H9 (cell line): ENCODE measurements at places on chromosomes 5 and 9.

- H3K27ac ChIP-seq, result no peak overlapping the region
- H3K4me1 ChIP-seq, result no peaks in the 10 kb centered on the region; the same call in 1 of the 2 replicates
- H3K36me3 ChIP-seq, result no peaks in the 10 kb centered on the region
- DNase-seq, result no peak
- no peak overlapping the region for H3K4me3 ChIP-seq
Observed at GRCh38 chr5:83924171-83924570, 203.5 kb upstream of the HAPLN1 start.

DNA sequence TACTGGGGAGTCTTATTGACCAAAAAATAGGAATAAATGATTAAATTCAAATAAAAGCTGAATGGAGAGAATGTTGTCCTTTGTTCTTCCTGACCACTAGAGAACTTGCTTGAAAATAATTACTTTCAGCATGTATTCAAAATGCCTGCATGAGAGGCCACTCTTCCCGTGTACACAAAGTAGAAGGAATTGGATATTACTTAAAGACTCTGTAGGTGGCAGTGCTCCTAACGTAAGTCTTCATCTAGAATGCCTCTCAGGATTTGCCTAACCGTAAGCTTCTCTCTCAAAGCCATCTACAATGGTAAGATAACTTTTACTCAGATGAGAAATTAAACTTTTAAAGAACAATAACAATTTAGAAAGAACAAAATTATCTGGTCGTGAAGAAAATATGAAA is 620.0 kb upstream of the CCNG1 start:
- no peak for DNase-seq
- no peaks in the 10 kb centered on the region for H3K27me3 ChIP-seq
- no peak overlapping the region for H3K4me3 ChIP-seq
- no peak overlapping the region for H3K27ac ChIP-seq
- H3K36me3 ChIP-seq, result no peaks in the 10 kb centered on the region

- no peaks in the 10 kb centered on the region for H3K4me1 ChIP-seq
- no peak overlapping the region for H3K27ac ChIP-seq
- no peak for DNase-seq
- H3K27me3 ChIP-seq, result no peaks in the 10 kb centered on the region
- no peak overlapping the region for H3K4me3 ChIP-seq
Observed at GRCh38 chr9:77000330-77000729, 19.1 kb upstream of the FOXB2 start.

DNA sequence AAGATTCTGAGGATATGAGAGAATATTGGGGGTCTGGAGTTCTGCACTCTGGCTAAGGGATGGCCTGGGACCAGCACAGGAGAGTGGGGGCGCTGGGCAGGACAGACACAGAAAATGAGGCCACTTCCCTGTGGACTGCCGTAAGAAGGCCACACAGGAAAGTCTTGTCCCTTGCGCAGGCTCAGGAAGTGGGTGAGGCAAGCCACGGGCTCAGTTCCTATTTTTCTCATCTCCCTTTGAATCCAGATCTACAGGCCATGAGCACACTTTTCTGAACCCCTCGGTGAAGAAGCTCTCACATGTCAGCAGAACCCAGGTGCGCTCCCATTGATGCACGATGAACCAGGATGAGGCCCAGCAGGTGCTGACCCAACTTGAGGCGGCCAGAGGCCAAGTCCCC is 207.4 kb downstream of the AGTPBP1 start:
- H3K36me3 ChIP-seq, result no peaks in the 10 kb centered on the region
- no peak for DNase-seq
- H3K4me1 ChIP-seq, result no peaks in the 10 kb centered on the region
- no peak overlapping the region for H3K27ac ChIP-seq
- no peaks in the 10 kb centered on the region for H3K27me3 ChIP-seq

DNA sequence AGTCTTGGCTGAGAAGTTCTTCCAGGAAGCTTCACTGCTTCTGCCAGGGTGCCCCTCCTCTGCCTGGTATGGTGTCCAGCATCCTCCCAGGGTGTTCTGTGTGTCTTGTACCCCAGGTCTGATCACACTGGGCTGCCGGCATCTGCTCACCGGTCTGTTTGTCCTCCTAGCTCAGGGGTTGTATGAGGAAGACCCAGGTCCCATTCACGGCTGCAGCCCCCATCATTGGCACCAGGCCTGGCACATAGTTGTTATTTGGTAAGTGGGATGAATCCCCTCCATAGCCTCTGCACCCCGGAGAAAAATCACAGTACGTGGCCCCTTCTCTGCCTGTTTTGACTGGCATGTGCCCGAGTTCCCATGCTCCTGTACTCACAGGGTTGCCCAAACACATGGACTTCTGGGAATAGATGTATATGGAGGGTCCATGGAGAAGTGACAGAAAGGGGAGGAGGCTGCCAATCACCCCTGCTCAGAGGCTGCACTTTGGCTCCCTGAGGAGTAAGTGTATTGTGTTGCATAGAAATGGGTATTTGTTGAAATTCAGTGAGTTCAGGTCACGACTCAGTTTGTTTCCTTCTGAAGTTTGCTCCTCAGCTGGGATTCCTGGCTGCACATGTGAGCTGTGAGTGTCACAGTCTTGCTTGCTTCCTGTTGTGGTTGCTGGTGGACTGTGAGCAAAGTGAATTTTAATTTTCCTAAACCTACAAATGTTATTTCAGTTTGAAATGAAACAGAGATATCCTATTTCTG is 96.2 kb downstream of the HSPA4 start:
- no peaks in the 10 kb centered on the region; the same call in 1 of the 2 replicates for H3K27me3 ChIP-seq
- H3K27ac ChIP-seq, result no peak overlapping the region
- H3K4me1 ChIP-seq, result no peaks in the 10 kb centered on the region
- no peak for DNase-seq
- no peak overlapping the region for H3K4me3 ChIP-seq
- H3K36me3 ChIP-seq, result no peaks in the 10 kb centered on the region; the same call in 1 of the 2 replicates

GRCh38 chr9:90307167-90307833 is 335.3 kb downstream of the DIRAS2 start:
- H3K27me3 ChIP-seq, result no peaks in the 10 kb centered on the region
- H3K4me3 ChIP-seq, result no peak overlapping the region
- DNase-seq, result no peak
- H3K27ac ChIP-seq, result no peak overlapping the region
- H3K4me1 ChIP-seq, result no peaks in the 10 kb centered on the region

GRCh38 chr9:90330231-90330630 is 312.4 kb downstream of the DIRAS2 start:
- H3K4me1 ChIP-seq, result no peaks in the 10 kb centered on the region
- H3K4me3 ChIP-seq, result no peak overlapping the region
- H3K36me3 ChIP-seq, result no peaks in the 10 kb centered on the region
- no peak for DNase-seq
- no peaks in the 10 kb centered on the region for H3K27me3 ChIP-seq
- no peak overlapping the region for H3K27ac ChIP-seq

- no peaks in the 10 kb centered on the region for H3K27me3 ChIP-seq
- no peaks in the 10 kb centered on the region for H3K36me3 ChIP-seq
- H3K27ac ChIP-seq, result no peak overlapping the region
- no peak overlapping the region for H3K4me3 ChIP-seq
Observed at GRCh38 chr5:15819617-15820016, 319.6 kb downstream of the FBXL7 start.

- H3K27me3 ChIP-seq, result no peaks in the 10 kb centered on the region
- no peaks in the 10 kb centered on the region for H3K4me1 ChIP-seq
- H3K4me3 ChIP-seq, result no peak overlapping the region
- peaks cover 5% of the 10 kb centered on the region; the same call in 1 of the 2 replicates for H3K36me3 ChIP-seq
Observed at GRCh38 chr9:117125531-117125930, 289.3 kb downstream of the ASTN2 start.

DNA sequence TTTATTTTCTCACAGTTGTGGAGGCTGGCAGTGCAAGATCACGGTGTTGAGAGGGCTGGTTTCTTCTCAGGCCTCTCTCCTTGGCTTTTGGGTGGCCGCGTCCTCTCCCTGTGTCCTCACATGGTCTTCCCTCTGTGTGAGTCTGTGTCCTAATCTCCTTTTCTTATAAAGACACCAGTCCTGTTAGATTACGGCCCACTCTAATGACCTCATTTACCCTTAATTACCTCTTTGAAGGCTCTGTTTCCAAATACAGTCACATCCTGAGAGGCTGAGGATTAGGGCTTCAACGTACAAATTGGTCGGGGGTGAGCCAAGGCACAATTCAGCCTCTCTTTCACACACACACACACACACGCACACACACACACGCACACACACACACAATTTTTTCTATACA is 73.0 kb downstream of the UGCG start:
- H3K4me3 ChIP-seq, result no peak overlapping the region
- H3K36me3 ChIP-seq, result no peaks in the 10 kb centered on the region
- no peak for DNase-seq
- no peaks in the 10 kb centered on the region for H3K4me1 ChIP-seq
- no peaks in the 10 kb centered on the region; the same call in 1 of the 2 replicates for H3K27me3 ChIP-seq

GRCh38 chr9:33468215-33468730 is 5.5 kb downstream of the NOL6 start:
- no peak overlapping the region for H3K27ac ChIP-seq
- peaks cover 77% of the 10 kb centered on the region for H3K36me3 ChIP-seq
- H3K27me3 ChIP-seq, result no peaks in the 10 kb centered on the region
- H3K4me3 ChIP-seq, result no peak overlapping the region

GRCh38 chr9:26813247-26813646 is 79.4 kb downstream of the CAAP1 start:
- H3K4me3 ChIP-seq, result no peak overlapping the region
- H3K27me3 ChIP-seq, result no peaks in the 10 kb centered on the region
- no peak overlapping the region for H3K27ac ChIP-seq

- no peaks in the 10 kb centered on the region for H3K36me3 ChIP-seq
- no peak overlapping the region for H3K27ac ChIP-seq
- no peaks in the 10 kb centered on the region for H3K27me3 ChIP-seq
- H3K4me1 ChIP-seq, result no peaks in the 10 kb centered on the region
- DNase-seq, result no peak
Observed at GRCh38 chr5:120771202-120771601, 307.1 kb downstream of the PRR16 start.

DNA sequence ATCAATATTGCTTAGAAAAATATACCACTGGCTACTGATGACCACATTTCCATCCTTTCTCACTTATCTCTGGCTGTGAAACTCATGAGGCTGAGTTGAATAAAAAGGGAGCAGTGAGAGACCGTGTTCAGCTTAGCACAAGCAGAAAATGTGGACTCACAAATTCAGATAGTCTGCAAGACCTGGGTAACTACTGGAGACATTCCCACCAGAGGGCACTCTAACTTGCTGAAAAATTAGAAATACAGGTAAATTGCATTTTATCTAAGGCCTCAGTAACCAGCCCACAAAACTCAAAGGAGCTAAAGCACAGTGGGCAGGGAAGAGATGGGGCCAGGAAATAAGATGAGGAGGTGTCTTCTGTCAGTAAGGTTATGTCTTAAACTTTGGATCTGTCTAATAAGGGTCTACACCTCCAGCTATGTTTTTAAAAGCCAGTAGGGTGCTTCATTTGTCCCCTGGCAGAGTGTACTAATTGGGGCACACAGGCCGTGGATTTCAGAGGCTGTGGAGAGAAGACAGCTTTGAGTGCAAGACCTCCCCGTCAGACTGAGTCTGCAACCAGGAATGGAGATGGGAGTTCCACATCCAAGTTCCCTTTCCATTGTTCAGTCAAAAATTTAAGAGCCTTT is 8.7 kb upstream of the NDUFB6 start:
- H3K4me3 ChIP-seq, result no peak overlapping the region
- no peaks in the 10 kb centered on the region for H3K27me3 ChIP-seq
- H3K4me1 ChIP-seq, result peaks cover 3% of the 10 kb centered on the region; the same call in 1 of the 2 replicates
- no peaks in the 10 kb centered on the region for H3K36me3 ChIP-seq
- no peak overlapping the region for H3K27ac ChIP-seq
- peak; percentile 43 for DNase-seq

GRCh38 chr5:175748650-175749049 is 90.8 kb downstream of the HRH2 start:
- no peaks in the 10 kb centered on the region for H3K27me3 ChIP-seq
- H3K4me3 ChIP-seq, result no peak overlapping the region
- H3K4me1 ChIP-seq, result peaks cover 2% of the 10 kb centered on the region; the same call in 1 of the 2 replicates
- H3K36me3 ChIP-seq, result no peaks in the 10 kb centered on the region

GRCh38 chr5:151611127-151611775 is 20.1 kb upstream of the FAT2 start:
- no peaks in the 10 kb centered on the region for H3K4me1 ChIP-seq
- DNase-seq, result no peak
- no peaks in the 10 kb centered on the region for H3K36me3 ChIP-seq
- H3K27me3 ChIP-seq, result no peaks in the 10 kb centered on the region
- H3K4me3 ChIP-seq, result no peak overlapping the region

- H3K36me3 ChIP-seq, result no peaks in the 10 kb centered on the region
- no peak overlapping the region for H3K27ac ChIP-seq
- no peaks in the 10 kb centered on the region for H3K4me1 ChIP-seq
- no peaks in the 10 kb centered on the region for H3K27me3 ChIP-seq
Observed at GRCh38 chr9:130972957-130973685, 34.1 kb upstream of the FIBCD1 start.

- no peak overlapping the region for H3K27ac ChIP-seq
- no peak overlapping the region for H3K4me3 ChIP-seq
- no peaks in the 10 kb centered on the region for H3K27me3 ChIP-seq
Observed at GRCh38 chr5:138985683-138986082, 110.5 kb upstream of the LRRTM2 start.
